ENCODE measurements at places on chromosomes 4 and X.

DNA sequence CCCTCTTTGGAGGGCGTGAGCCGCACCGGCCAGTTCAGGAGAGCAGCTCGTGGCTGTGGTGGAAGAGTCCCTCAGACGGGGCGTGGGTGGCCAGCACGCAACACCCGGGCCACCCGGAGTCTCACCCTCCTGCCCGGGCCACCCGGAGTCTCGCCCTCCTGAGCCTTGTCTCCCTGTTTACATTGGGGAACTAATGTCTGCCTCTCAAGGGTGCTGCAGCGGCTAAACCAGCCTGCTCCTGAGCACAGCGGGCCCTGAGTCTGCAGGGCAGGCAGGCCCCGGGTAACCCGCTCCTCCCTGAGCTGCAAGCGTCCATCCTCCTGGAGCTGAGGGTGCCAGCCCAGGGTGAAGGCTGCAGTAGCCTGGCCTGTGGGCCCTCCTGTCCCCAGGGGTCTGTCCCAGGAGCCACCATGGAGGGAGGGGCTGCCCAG is 3.0 kb downstream of the PDE6B start:
- no peak overlapping the region for H3K4me3 ChIP-seq
- no peaks in the 10 kb centered on the region for H3K36me3 ChIP-seq
- DNase-seq: no peak
- no peaks in the 10 kb centered on the region for H3K4me1 ChIP-seq
- H3K27ac ChIP-seq: no peak overlapping the region
- H3K27me3 ChIP-seq: no peaks in the 10 kb centered on the region

DNA sequence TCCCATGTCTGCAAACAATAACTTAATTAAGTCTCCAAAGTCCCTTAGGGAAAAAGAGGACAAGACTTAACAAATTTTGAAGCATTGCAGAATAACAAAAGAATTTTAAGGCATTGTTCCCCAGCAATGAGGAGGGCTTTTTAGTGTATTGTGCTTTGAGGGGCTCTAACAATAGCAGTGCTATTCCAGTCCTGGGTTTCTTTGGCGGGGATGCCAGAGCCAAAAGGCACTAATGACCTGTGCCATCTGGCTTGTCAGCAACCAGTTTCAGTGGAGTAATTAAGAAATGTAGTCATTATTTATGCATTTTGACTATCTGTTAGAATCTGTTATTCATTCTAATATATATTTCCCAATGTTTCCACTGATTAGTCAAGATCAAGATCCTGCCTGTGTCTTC is 575.4 kb downstream of the SPRY1 start:
- DNase-seq: no peak
- no peaks in the 10 kb centered on the region for H3K4me1 ChIP-seq
- H3K27me3 ChIP-seq: no peaks in the 10 kb centered on the region
- H3K36me3 ChIP-seq: no peaks in the 10 kb centered on the region

- H3K36me3 ChIP-seq: no peaks in the 10 kb centered on the region
- no peak for DNase-seq
- H3K4me3 ChIP-seq: no peak overlapping the region
Observed at GRCh38 chr4:123159479-123159878, 237.1 kb upstream of the NUDT6 start.

DNA sequence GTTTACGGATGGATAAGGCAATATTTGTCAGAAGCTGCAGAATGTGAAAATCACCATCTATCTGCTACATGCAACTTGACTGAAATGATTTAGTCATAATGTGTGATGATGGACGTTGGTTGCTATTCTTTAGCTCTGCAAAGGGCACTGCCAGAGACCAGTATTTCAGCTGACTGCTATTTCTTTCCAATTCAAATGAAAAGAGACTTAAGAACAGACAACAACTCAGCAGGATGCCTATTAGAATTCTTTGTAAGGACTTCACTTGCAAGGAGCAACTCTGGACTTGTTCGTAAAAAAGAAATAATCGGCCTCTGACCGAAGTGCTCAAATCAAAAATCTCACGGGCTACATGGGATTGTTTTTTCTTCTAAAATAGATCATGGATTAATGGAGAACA is 262.7 kb downstream of the DHX15 start:
- H3K27me3 ChIP-seq: no peaks in the 10 kb centered on the region
- no peak overlapping the region for H3K27ac ChIP-seq
- no peak overlapping the region for H3K4me3 ChIP-seq
- no peak for DNase-seq
- no peaks in the 10 kb centered on the region for H3K4me1 ChIP-seq

DNA sequence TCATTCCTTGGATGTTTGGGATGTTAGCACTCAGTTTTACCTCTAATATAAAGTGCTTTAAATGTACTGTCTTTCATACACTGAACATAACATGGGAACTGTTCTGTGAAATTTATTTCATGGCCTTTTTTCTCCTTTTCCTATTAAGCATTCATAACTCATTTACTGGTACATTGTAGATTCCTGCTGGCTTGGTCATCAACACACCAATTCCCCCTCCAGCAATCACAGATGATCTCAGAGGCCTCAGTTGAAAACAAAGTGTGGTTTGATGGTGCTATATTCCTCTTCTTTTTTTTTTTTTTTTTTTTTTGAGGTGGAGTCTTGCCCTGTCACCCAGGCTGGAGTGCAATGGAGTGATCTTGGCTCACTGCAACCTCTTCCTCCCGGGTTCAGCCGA is 61.9 kb upstream of the FAM47B start:
- no peak overlapping the region for H3K4me3 ChIP-seq
- no peaks in the 10 kb centered on the region for H3K36me3 ChIP-seq
- DNase-seq: no peak

GRCh38 chr4:147791865-147792264 is 60.0 kb downstream of the ARHGAP10 start:
- no peaks in the 10 kb centered on the region for H3K36me3 ChIP-seq
- no peaks in the 10 kb centered on the region for H3K4me1 ChIP-seq
- H3K27ac ChIP-seq: no peak overlapping the region
- no peak for DNase-seq
- H3K27me3 ChIP-seq: no peaks in the 10 kb centered on the region
- H3K4me3 ChIP-seq: no peak overlapping the region

DNA sequence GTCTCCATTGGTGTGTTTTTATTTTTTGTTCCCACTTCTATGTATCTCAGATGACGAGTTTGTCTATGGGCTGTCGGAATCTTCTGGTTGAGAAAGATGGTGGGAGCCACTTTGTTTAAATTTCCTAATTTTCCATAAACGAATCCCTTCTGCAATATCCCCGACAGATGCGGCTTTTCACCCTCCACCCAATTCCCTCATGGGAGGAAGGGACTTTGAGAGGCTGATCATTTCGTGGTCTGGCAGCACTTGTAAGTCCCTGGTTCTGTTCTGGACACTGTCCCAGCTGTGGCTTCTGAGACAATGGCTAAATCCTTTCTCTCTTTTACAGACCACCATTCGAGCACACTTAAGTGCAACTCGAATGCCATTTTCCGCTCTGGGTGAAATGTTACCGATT is 72.2 kb upstream of the PUDP start:
- H3K4me3 ChIP-seq: no peak overlapping the region
- H3K36me3 ChIP-seq: no peaks in the 10 kb centered on the region
- H3K27ac ChIP-seq: no peak overlapping the region

DNA sequence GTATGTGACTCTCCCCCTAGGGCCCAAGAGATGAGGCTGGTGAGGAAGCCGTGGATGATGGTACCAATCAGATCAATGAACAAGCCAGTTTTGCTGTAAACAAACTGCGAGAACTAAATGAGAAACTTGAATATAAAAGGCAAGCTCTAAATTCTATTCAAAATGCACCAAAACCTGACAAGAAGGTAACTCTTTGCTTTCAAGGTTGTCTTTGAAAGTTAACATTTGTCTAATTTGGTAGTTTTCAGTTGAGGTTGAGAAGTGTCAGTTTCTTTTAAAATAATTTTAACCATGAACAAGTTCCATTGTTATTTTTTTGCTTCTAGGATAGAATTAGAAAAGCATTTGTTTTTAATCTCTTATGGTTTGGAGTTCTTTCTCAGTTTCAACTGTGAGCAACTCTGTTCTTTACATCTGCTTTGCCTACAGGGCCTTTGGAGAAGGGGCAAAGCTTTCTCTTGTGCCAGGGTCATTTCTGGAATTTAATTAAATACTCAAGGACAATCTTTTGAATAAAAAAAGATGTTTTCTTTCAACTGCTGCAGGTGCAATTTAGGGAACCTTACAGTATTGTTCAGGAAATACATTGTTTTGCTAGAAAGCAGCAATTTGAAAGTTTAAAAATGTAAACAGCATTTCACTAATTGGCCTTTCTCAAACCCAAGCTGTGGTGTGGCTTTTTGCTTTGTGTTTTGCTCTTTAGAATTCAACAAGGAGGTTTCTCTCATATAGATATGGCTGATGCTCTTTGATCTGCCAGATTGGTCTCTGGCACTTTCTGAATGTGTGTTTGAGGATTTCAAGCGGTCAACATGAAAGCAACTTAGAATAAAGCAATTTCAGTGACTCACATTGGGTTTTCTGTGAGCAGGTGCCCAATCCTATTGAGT is 62.9 kb downstream of the LRP2BP start:
- DNase-seq: peak; percentile 89
- peaks cover 59% of the 10 kb centered on the region for H3K4me1 ChIP-seq
- no peaks in the 10 kb centered on the region for H3K36me3 ChIP-seq
- peak overlapping the region; percentile 83 for H3K27ac ChIP-seq
- peak overlapping the region; percentile 27 for H3K4me3 ChIP-seq

GRCh38 chr4:128601991-128602695 is 207.4 kb upstream of the JADE1 start:
- H3K36me3 ChIP-seq: no peaks in the 10 kb centered on the region
- H3K4me3 ChIP-seq: no peak overlapping the region
- no peaks in the 10 kb centered on the region for H3K27me3 ChIP-seq
- H3K27ac ChIP-seq: no peak overlapping the region

DNA sequence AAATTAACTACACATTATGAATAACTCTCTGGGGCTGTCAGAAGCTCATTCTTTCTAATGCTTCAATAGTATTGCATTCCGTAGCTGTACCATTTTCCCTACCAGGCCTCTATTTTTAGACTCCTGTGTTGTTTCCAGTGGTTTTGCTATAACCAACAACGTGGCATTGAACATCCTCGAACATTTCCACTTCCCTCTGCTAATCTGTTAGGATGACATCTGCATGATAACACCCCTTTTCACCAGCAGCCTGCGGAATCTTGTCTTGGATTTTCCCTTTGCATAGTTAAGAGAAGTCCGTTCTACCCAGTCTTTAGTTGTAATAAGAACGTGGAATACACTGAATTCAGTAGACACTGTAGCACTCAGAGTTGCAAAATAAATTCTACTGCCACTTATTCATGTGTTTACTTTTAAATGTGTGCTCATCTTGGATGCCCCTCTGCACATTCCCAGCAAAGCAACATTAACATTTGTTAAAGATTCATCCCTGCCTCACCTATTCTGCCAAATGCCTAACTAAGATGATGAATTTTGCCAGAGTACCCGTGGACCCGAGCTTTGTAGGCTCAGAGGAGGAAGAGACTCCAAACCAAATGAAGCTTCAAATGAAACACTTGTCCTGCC is 55.6 kb downstream of the SEL1L3 start:
- no peak overlapping the region for H3K4me3 ChIP-seq
- no peak overlapping the region for H3K27ac ChIP-seq
- H3K36me3 ChIP-seq: no peaks in the 10 kb centered on the region
- DNase-seq: no peak

GRCh38 chrX:20315140-20315539 is 48.4 kb upstream of the RPS6KA3 start:
- H3K36me3 ChIP-seq: no peaks in the 10 kb centered on the region
- 0 out of 2 replicates have a peak, but pooled peaks cover 2% of the 10 kb centered on the region for H3K4me1 ChIP-seq
- no peaks in the 10 kb centered on the region for H3K27me3 ChIP-seq
- H3K27ac ChIP-seq: no peak overlapping the region
- DNase-seq: peak; percentile 6
- no peak overlapping the region for H3K4me3 ChIP-seq

DNA sequence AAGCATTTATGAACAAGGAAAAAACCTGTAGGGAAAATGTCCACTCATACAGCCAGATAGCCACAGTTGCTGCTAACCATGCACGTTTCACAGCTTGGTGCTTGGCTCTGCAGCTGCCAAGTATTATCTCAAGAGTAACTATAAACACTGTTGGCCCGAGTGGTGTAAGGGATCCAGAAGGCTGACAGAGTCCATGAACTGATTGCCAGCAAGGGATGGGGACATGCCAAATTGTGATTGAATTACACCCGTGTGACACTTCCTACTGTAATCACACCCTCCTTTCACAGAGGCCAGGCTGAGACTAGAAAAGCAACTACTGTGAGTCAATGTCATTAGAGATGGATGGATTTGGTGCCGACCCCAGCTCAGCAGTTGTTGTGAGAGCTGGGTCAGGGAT is 223.9 kb upstream of the ANKRD50 start:
- no peaks in the 10 kb centered on the region for H3K36me3 ChIP-seq
- H3K27ac ChIP-seq: no peak overlapping the region
- DNase-seq: no peak
- H3K4me1 ChIP-seq: no peaks in the 10 kb centered on the region
- H3K4me3 ChIP-seq: no peak overlapping the region
- no peaks in the 10 kb centered on the region for H3K27me3 ChIP-seq

DNA sequence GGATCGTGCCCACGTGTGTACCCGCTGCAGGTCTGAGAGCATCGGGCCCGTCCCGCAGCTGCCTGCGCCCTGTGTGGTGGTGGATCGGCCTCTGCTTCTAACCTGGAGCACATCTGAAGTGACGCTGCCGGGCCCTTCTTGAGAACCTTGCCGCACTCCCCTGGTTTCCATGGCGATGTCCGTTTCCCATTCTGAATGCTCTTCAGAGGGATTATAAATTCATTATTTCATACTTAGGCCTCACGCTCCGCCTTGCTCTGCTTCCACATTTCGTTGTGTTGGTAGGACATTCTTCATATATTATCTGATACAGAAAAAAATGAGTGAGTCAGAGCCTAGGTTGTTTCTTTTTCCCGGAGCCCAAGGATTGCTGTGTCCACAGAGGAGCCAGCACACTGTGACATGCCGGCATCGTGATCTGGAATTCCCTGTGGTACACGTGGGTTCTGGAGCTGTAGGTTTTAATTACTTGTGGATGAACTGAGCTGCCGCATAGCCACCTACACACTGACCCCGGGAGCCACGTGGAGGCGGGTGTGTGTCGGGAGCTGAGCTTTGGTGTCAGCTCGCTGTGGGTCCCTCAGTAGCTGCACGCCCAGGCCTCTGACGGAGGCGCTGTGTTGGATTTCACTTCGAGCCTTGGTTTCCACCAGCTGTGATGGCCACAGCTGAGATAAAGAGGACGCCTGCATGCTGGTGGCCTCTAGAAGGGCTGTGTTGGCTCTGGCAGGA is 63.4 kb downstream of the PSAPL1 start:
- H3K27me3 ChIP-seq: peaks cover 96% of the 10 kb centered on the region
- no peaks in the 10 kb centered on the region for H3K4me1 ChIP-seq
- no peak for DNase-seq
- H3K36me3 ChIP-seq: no peaks in the 10 kb centered on the region

DNA sequence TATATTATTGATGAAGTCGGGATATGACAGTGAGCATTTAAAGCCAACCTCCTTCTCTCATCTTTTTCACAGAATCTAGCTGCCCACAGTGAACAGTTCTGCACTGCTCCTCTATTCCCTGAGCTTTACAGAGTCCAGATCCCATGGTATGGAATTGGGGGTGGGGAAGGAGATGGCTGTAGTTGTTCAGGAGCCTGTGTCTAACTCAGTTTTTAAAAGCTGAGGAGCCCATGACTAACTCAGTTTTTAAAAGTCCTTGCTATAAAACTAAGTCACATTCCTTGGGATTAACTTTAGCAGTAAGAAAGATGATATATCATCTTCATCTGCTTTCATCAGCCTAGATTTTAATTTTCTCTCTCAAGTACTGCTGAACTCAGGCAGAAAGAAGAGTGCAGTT is 96.4 kb upstream of the STIM2 start:
- H3K36me3 ChIP-seq: no peaks in the 10 kb centered on the region
- DNase-seq: no peak
- no peaks in the 10 kb centered on the region for H3K27me3 ChIP-seq
- no peak overlapping the region for H3K4me3 ChIP-seq
